Activated CD4-positive, alpha-beta T cell treated with anti-CD3 and anti-CD28 coated beads, Interleukin-2, Interleukin-4, amounts not matched to agents 100 ng/mL and 50 ng/mL, durations not matched to agents 16 hours and 8 hours (primary cell): ENCODE measurements at places on chromosomes 5 and 9.

DNA sequence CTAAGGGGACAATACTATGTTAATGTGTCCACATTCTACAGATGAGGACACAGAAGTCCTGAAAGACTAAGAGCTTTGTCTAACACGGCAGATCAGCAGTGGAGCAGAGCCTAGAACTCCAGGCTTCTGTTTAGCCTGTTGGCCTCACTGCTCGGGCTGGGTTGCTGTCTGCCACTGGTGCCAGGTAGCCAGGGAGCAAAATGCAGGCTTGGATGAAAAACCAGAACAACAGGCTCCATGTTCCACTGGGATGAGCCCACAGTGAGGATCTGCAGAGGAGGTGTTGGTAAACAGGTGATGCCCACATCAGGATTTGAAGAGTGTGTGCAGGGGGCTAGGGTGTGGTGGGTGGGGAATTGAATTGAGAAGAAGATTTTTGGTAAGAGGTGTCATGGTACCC is 114.0 kb upstream of the TBC1D2 start:
- no peak for DNase-seq

GRCh38 chr5:156618601-156619000 is 231.5 kb upstream of the PPP1R2B start:
- no peak for DNase-seq

- peak; percentile 74 for DNase-seq
Measured at GRCh38 chr5:52948418-52949076, 40.6 kb upstream of the ITGA2 start.

- peak; percentile 39 for DNase-seq
Measured at GRCh38 chr9:113807173-113808061, 68.7 kb upstream of the ZNF618 start.

- no peak for DNase-seq
Measured at GRCh38 chr5:67842806-67843205, 372.8 kb upstream of the PIK3R1 start.

GRCh38 chr5:66450237-66450636 is 146.0 kb upstream of the MAST4 start:
- DNase-seq = no peak

DNA sequence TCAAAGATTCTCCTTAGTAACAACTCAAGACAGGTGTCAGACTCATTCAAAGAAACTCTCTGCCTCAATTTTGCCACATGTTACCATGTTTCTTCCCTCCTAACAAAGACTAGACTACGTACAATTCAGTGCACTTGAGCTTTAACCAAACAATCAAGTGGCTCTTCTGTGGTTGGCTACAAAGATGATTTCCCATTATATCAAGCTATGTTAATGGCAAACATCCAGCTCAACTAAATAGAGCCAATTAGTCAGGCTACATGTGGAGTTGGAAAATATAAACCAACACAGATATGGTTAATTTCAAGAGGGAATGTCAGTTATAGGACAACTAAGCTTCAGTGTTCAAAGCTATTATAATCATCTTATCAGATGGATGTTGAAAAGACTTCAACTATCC is 29.2 kb upstream of the ADRA1B start:
- no peak for DNase-seq

DNA sequence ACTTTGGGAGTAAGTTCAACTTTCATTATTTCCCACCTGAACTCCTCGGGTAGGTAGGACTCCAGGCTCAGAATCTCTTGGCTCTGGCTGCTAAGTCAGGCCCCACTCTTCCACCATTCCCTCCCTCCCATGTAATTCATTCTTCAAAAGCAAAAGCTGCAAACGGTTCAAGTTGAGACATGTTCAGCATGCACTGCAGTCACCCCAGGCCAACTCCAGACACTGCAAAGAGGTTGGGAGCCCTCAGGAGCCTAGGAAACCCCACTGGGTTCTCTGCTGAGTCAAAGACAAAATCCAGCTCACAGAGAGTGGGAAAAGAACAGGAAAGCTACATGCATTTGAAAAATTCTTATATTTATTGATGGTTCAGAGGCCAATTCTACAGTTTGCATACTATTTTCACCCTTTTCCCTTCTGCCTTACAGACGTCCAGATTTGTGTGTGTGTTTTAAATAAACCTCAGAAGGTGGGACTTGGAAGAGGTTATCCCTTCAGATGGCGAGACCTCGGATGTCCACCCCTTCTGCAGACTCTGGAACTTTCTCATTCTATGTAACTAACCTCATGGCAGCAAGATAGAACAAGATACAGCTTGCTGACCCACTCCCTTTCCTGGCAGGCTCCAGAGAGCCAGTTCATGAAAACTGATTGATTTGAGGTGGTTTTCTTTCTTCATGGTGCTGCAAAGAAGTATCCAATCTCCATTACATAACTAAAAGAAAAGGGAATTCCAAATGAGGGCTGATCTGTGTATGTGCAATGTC is 65.7 kb upstream of the EQTN start:
- DNase-seq = no peak

GRCh38 chr5:111079846-111080245 is 8.3 kb downstream of the TSLP start:
- no peak for DNase-seq

DNA sequence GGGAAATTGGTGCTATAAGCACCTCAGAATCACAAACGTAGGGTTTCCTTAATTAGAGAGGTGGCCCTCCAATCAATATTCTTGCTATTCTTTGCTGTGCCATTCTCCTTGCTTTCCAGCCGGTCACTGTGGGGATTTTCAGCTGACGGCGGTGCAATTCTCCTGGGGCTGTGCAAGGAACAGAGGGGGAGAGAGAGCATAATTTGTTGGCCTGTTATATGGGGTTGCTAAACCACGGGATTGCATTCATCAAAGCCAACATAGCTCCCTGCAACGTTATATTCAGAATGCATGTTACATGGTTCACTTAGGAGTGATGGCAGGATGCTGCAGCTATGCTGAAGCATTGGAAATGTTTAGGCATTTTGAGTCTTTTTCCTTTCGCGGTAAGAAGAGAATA is 441.3 kb upstream of the CLINT1 start:
- DNase-seq = no peak

DNA sequence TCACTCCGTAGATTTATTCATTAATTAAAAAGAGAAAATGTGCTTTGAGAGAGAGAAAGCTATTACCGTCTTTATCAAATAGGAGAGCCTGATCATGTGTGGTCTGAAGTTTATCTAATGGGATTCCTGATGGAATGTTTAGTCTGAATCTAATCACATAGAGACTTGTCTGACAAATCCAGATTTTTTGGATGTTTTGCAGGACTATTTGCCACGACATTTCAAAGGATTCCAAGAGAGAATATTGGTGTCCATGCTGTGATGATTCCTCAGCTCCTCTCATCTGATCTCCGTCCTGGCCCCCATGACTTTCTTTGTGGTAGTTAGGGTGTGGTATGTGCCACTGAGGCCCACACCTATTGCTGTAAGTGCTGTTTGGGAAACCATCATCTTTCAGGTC is 20.1 kb upstream of the CDKN2B start:
- no peak for DNase-seq

- no peak for DNase-seq
Measured at GRCh38 chr9:136531904-136532798, 13.7 kb downstream of the NOTCH1 start.

GRCh38 chr9:136955202-136955942 is 3.3 kb downstream of the LCN12 start:
- DNase-seq = no peak

DNA sequence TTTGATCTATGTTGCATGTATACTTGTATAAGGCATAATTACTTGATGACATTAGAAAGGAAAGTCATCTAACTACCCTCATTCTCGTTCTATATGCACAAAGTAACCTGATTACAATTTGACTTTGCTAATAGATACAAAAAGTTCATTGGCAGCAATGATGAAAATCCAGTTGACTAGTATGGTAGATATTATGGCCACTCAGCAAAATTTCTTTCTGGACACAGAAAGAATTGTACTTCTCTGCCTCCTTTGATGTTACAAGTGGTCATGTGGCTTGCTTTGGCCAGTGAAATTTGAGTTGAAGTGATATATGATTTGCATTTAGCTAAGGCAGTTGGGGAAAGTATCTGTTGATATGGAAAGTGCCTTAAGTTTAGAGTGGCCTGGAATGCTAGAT is 723.7 kb upstream of the ARRDC3 start:
- no peak for DNase-seq

- DNase-seq = no peak
Measured at GRCh38 chr5:76693141-76693540, 22.8 kb upstream of the F2R start.

DNA sequence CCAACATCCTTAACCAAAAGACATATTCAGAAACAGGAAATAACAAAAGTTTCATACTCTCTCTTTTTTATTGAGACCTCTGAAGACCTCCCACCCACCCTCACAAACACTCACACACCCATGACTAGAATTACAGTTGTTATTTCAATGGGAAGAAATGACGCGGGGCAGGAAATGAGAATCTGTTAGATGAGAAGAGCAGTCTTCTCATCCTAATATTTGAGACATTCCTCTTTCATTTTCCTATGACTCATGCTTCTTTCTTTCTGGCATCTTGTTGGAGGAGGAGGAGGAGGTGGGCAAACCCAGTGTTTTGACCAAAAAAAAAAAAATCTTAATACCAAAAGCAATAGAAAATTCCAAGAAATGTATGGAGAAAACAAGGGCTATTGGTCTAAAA is 179.5 kb upstream of the TARS1 start:
- DNase-seq = no peak

- DNase-seq = no peak
Measured at GRCh38 chr9:98877311-98877710, 66.4 kb upstream of the COL15A1 start.

- DNase-seq = no peak
Measured at GRCh38 chr5:64144425-64145215, 21.0 kb upstream of the RNF180 start.

- no peak for DNase-seq
Measured at GRCh38 chr9:121472446-121472845, 27.2 kb downstream of the GGTA1 start.

GRCh38 chr9:97660340-97660739 is 26.7 kb downstream of the NCBP1 start:
- DNase-seq = no peak

DNA sequence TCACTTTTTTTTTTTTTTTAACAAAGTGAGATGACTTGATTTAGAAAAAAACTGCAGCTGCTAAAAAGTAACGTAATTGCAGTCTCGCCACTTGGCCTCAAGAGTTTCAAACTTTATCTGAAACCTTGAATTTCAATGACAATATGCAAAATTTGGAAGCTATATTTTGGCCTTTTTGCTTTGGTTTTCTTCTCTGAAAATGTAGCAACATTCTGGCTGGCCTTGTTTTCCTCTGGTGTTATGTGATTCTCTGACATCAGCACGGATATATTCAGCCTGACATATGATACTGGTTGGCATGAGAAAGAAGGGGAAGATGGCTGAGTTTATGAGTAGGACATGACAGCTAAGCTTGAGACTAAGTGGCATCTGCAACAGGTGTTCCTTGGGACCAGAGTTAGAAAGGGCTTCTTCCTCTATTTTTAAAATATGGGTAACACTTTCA is 136.5 kb downstream of the MEF2C start:
- DNase-seq = no peak

GRCh38 chr5:39331861-39332381 is 32.4 kb downstream of the C9 start:
- no peak for DNase-seq
